ENCODE measurements at places on chromosomes 5 and 9.
A peak's percentile ranks its signal among the peaks of the same experiment; 100 is the strongest.

DNA sequence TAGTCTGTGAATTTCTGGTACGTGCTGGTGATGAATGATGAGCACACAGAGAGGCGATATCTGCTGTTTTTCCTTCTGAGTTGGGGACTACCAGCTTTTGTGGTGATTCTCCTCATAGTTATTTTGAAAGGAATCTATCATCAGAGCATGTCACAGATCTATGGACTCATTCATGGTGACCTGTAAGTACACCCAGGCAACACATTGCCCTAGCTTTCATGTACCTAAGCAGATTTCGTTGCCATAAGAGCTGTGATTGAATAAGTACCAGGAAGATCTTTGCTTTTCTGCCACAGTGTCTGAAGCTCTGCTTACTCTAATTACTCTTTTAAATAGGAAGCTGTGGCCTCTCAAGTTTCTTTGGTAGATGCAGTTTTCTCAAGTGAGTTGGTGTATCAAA, 397.8 kb downstream of the ARRDC3 start:
- no peak for DNase-seq

- peak; percentile 11 for DNase-seq
These were observed 560.7 kb downstream of the HTR1A start for GRCh38 chr5:63401436-63402046.

GRCh38 chr9:19551124-19551929, 142.5 kb downstream of the ACER2 start:
- no peak for DNase-seq

DNA sequence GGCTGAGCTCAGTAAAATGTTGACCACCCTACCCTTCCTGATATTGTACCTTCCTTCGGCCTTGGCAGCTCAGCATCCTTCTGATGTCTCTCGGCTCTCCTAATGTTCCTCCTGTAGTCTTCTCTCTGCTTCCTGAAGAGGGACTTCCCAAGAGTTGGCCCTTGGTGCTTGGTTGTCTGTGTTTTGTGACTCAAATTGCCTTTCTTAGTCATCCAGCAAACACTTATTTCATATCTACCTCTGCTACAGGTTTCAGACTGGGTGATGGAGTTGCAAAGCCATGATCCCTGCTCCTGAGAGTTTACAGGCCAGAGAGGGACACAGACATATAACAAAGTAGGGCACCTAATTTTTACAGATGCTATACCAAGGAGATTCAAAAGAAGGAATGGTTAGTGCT, 70.1 kb downstream of the SV2C start:
- DNase-seq, result no peak

Data from stimulated activated CD4-positive, alpha-beta T cell treated with anti-CD3 and anti-CD28 coated beads, Interleukin-12 subunit alpha, Interleukin-12 subunit beta, amount 100 ng/mL, for 24 hours (primary cell).